ENCODE measurements at places on chromosomes 3 and 15.

DNA sequence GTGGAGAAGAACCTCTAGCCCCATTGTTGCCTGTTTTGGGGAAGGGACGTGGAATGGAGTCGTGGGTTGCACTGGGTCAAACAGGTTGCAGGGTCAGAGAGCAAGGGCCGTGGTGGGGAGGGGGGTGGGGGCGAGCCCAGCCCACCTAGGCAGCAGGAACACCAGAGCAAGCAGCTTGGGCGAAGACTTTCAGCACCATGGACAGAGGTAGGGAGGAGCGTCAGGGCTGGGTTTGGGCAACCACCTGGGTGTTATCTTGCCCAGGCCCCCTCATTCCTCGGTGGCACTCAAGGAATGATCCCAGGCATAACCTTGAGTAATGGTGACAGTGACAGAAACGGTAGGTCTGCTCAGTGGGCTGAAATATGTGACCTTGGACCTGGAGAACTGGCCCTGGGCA lies 45.9 kb upstream of the TMEM115 start:
- DNase-seq = no peak

GRCh38 chr3:15092686-15093085 lies 6.3 kb downstream of the RBSN start:
- DNase-seq = no peak

GRCh38 chr3:21573291-21573690 lies 177.7 kb downstream of the ZNF385D start:
- no peak for DNase-seq

DNA sequence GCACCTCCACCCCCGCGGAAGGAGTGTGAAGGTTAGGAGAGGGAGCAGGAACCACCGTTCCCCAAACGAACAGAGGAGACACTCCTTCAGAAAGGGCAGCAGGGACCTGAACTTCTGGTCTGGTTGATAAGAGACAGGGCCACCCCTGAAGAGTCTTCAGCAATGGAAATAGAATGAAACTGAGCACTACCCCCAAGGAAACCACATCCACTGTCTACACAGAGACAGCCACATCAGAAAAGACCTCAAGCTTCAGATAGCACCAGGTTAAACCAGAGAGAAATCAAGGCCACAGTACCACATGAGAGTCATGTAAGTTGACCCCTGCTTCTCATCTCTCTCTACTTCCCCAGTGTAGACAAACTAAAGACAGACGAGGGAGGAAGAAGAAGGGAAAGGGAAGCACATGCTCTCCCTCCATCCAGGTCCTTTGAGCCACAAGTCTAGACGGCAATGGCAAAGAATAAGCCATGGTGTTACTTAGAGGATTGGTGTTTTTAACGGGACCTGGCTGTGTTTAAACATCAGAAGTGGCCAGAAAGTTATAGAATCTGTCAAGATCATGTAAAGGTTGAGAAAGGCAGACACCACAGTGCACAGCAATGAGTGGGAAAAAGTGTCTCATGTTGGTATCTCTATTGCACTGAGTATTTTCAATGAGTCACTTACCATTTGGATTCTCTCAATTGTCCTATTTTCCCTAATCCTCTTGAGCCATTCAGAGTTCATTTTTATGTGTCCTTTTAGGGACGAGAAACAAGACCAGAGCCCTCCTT lies 31.4 kb upstream of the CTNNB1 start:
- no peak for DNase-seq

- DNase-seq = no peak
Measured at GRCh38 chr3:105899516-105899915, 30.7 kb upstream of the CBLB start.

GRCh38 chr3:43086460-43087165 lies 19.3 kb downstream of the POMGNT2 start:
- DNase-seq = no peak

DNA sequence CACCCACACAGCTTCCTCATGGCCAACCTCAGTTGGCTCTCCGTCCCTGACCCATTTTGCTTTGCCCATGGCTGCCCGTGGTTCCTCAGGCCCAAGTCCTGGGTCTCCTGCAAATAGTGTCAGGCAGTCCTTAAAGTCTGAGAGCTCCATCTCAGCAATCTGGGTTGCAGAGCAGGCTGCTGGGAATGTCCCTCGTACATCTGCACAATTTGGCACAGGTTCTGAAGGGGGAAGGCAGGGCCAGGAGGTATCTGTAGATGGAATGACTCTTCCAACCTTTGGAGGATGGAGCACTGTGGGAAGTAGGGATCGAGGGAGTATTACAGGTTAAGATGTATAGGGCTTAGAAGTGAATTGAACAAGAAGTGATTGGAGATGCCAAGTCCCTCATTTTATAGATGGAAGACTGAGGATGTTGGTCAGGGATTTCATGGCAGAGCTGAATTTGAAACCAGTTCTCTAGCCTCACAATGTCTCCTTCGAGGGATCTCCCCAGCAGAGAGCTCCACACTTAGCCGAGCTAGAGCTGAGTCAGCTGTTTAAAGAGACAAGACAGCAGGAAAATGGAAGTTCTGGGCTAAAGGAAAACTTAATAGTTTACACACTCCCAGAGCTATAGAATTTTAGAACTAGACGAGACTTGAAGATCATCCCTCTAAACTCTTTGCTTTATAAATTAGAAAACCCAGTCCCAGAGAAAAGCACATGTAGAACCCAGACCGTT lies 9.2 kb downstream of the CKMT1A start:
- DNase-seq = no peak

DNA sequence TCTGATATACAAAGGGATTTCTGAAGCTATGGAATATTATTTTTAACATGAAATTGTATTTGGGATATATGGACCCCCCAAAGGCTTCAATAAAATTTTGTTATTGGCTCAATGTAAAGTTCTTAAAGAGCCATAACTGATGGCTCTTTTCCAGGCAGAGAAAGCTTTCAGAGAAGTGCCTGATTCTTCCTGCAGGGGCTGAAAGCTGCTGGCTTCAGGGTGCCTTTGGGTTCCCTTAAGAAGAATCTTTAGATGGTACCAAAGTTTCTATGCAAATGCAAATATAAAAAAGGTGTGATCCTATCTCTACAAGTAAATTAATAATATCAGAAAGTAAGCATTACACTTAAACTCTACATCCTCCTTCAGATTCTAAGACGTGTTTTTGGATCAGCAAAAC lies 72.6 kb downstream of the NR2F2 start:
- DNase-seq = no peak

DNA sequence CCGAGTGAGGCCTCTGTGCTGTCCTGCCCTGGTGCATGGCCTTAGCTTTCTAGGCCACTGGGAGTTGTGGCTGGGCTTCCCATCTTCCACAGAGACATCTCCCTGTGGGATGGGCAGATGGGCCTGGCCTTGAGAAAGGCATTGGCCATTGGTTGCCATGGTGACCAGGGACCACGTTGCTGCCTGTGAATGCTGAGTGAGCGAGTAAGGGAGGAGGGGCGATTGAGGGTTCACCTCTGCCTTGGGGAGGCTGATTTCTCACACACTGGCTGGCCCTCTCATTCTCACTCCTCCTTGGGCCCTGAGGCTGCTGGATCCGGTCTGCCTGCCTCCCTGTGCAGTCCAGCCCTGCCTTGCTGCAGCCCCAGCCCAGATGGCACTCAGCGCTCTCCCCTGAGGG lies 26.4 kb upstream of the DOCK3 start:
- no peak for DNase-seq

GRCh38 chr3:151382671-151383070 lies 1.9 kb downstream of the P2RY12 start:
- DNase-seq = no peak

- no peak for DNase-seq
Measured at GRCh38 chr3:9862391-9863057, 17.5 kb downstream of the CIDEC start.

GRCh38 chr3:187066228-187066995 lies 72.9 kb downstream of the RPL39L start:
- no peak for DNase-seq

DNA sequence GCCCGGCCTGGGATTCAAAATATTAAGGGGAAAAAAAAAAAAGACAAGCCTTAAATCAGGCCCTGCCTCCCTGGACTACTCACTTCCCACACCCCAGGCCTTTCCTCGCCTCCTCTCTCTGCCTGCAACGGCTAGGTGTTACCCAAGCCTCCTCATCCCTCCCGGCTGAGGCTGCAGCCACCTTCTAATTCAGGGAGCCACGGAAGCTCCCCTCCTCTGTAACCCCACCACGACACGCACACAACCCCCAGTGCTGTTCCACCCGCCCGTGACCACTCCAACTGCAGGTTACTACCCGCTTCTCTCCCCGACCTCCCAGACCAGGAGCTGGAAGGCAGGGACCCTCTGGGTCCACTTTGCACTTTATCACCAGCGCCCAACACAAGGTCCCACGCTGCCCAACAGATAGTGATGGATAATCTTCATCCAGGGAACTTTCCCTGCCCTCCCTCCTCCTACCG lies 936 bp downstream of the KIF7 start:
- no peak for DNase-seq
